HCT116 (cell line): ENCODE measurements at places on chromosomes 13 and 19.
A peak's percentile ranks its signal among the peaks of the same experiment; 100 is the strongest.

- DNase-seq: no peak
- H3K27me3 ChIP-seq: no peaks in the 10 kb centered on the region
- H3K4me3 ChIP-seq: no peak overlapping the region
- no peaks in the 10 kb centered on the region for H3K36me3 ChIP-seq
- no peak overlapping the region for H3K27ac ChIP-seq
Observed at GRCh38 chr13:104006625-104007075, 940.4 kb upstream of the SLC10A2 start.

DNA sequence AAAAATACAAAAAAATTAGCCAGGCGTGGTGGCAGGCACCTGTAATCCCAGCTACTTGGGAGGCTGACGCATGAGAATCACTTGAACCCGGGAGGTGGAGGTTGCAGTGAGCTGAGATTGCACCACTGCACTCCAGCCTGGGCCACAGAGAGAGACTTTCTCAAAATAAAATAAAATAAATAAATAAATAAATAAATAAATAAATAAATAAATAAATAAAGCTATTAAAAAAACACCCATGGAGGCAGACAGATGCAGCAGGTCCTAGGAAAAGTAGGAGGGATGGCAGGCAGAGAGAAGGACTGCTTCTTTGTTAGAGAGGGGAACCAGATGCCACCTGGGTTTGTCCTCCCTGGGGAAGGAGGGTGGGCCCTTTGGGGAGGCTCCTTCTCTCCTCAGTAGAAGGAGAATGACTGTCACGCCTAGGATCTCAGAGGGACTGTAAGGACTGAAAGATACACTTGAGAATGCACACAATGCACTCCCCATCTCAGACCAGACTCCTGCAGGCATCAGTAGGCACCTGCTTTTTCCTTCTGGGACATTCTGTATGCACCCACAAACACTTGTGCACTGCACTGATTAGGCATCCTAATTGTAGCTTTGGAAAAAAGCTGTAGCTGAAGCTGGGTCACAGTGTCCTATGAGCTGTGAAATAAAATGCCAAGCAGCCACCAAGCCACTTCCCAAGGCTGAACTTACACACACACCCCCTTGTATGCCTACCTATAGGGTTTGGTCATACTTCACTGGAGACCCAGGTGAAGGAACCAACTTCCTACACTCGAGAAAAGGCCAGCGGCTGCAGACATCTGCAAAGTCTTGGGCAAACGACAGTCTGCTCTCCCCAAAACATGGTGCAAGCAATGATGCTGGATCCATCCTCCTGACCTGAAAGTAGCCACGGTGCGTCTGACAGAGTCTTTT is 18.9 kb upstream of the SLC35E1 start:
- no peak overlapping the region for H3K27ac ChIP-seq
- peaks cover 18% of the 10 kb centered on the region; the same call in 1 of the 2 replicates for H3K4me1 ChIP-seq
- H3K36me3 ChIP-seq: no peaks in the 10 kb centered on the region
- no peak overlapping the region for H3K4me3 ChIP-seq
- no peak for DNase-seq

DNA sequence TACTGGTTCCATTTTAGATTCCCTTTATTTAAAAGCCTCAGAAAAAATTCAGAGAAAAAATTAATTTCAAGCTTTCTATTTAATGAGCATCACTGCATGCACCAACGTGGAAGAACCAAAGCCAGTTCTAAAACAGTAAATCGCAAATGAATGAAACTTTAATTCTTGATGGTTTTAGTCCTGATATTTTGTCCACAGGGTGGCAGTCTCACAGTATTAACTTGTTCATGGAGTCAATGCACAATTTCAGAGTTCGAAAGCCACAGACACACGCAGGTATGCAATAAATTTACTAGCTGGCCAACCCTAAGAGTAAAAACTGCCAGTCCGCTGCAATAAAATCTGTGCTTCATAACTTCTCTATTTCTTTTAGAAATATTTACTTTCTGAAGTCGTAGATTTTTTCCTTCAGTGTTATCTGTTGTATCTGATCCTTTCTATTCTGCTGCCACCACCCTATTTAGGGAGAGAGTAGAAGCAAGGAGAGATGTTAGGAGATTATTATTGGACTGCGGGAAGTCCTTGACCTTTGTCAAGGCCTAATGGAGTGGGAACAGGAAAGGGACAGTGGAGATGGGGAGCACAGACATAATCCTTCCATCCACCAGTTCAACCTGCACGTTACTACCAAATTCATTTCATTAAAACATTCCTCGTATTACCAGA is 7.0 kb upstream of the WBP4 start:
- H3K4me3 ChIP-seq: no peak overlapping the region
- H3K4me1 ChIP-seq: peaks cover 30% of the 10 kb centered on the region
- no peaks in the 10 kb centered on the region for H3K27me3 ChIP-seq
- DNase-seq: no peak
- no peak overlapping the region; the same call in 1 of the 2 replicates for H3K27ac ChIP-seq

- H3K4me1 ChIP-seq: no peaks in the 10 kb centered on the region
- no peaks in the 10 kb centered on the region for H3K36me3 ChIP-seq
- H3K27ac ChIP-seq: no peak overlapping the region
Observed at GRCh38 chr13:26529441-26529840, 28.0 kb upstream of the WASF3 start.

GRCh38 chr13:76837801-76838200 is 48.4 kb downstream of the KCTD12 start:
- H3K36me3 ChIP-seq: no peaks in the 10 kb centered on the region
- DNase-seq: no peak
- no peaks in the 10 kb centered on the region for H3K27me3 ChIP-seq
- H3K27ac ChIP-seq: no peak overlapping the region
- H3K4me1 ChIP-seq: no peaks in the 10 kb centered on the region

DNA sequence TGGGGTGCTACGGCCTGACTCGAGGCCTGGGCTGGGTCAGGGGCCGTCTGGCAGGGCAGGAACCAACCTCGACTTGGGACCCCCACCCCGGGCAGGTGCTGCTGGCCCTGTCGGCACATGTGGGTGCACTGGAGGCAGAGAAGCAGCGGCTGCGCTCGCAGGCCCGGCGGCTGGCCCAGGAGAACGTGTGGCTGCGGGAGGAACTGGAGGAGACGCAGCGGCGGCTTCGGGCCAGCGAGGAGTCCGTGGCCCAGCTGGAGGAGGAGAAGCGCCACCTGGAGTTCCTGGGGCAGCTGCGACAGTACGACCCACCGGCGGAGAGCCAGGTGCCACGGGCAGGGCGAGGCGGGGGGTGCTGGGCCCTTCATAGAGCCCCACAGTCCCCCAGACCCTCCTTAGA is 5.9 kb downstream of the KLC3 start:
- peaks cover 18% of the 10 kb centered on the region for H3K4me1 ChIP-seq
- peaks cover 8% of the 10 kb centered on the region; the same call in 1 of the 2 replicates for H3K36me3 ChIP-seq
- DNase-seq: no peak
- H3K27me3 ChIP-seq: no peaks in the 10 kb centered on the region

GRCh38 chr13:48411841-48412531 is 927 bp downstream of the LPAR6 start:
- H3K36me3 ChIP-seq: no peaks in the 10 kb centered on the region
- H3K4me3 ChIP-seq: no peak overlapping the region
- H3K27me3 ChIP-seq: no peaks in the 10 kb centered on the region

DNA sequence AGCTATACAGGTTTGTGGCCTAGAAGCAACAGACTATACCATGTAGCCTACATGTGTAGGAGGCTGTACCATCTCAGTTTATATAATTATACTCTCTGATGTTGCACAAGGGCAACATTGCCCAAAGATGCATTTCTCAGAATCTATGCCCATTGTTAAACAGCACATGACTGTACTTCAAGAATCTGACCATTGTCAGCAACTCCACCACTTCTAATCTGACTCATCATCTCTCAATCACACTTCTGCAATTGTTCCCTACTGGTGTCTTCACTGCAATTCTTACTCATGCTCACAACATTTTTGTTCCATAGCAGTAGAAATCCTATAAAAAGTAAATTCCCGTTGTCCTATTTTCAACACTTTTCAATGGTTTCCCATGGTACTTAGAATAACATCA is 63.9 kb upstream of the ATXN8OS start:
- no peak for DNase-seq
- no peaks in the 10 kb centered on the region for H3K36me3 ChIP-seq
- H3K27me3 ChIP-seq: no peaks in the 10 kb centered on the region
- no peak overlapping the region for H3K4me3 ChIP-seq
- H3K4me1 ChIP-seq: no peaks in the 10 kb centered on the region
- H3K27ac ChIP-seq: no peak overlapping the region

DNA sequence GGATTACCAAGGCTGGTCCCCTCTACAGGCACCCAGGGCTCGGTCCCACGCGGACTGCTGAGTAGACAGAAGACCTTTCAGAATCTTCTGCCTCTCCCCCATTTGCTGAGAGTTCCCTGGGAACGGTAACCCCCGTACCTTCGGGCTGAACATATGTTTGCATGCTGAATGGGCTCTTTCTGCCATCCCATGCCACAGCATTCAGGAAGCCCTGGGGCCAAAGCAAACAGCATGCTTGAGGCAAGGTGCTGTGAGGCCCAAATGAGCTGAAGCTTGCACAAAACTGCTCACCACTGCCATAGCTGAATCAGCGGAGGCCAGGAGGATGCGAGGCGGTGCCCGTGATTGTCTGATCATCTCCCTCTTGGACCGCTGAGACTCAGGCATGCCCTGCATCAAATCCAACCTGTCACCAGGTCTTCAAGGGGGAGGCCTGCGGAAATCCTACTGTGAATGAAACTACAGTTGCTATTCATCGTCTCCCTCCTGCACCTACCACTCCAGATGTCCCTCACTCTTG is 16.3 kb upstream of the C19orf12 start:
- H3K4me3 ChIP-seq: no peak overlapping the region
- no peaks in the 10 kb centered on the region; the same call in 1 of the 2 replicates for H3K27me3 ChIP-seq
- no peaks in the 10 kb centered on the region for H3K36me3 ChIP-seq
- no peak for DNase-seq
- H3K27ac ChIP-seq: no peak overlapping the region
- no peaks in the 10 kb centered on the region for H3K4me1 ChIP-seq

DNA sequence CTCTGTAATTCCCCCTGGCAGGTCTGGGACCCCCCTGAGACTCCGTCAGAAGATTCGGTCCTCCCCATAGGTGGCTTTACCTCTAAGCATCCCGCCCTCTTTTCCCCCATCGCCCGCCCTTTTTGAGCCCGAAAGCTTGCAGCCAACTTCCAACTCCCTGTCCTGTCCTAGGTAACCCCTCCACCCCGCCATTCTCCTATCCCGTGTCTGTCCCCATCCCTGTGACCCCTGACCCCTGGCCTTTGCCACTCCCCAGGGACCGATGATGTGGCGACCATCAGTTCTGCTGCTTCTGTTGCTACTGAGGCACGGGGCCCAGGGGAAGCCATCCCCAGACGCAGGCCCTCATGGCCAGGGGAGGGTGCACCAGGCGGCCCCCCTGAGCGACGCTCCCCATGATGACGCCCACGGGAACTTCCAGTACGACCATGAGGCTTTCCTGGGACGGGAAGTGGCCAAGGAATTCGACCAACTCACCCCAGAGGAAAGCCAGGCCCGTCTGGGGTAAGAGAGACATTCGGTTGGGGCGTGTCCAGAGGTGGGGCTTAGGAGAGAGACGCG is 488 bp downstream of the RCN3 start:
- H3K27ac ChIP-seq: no peak overlapping the region
- H3K36me3 ChIP-seq: no peaks in the 10 kb centered on the region
- H3K4me1 ChIP-seq: no peaks in the 10 kb centered on the region
- DNase-seq: no peak
- H3K27me3 ChIP-seq: no peaks in the 10 kb centered on the region
- H3K4me3 ChIP-seq: no peak overlapping the region

- peaks cover 26% of the 10 kb centered on the region for H3K4me1 ChIP-seq
- no peak for DNase-seq
- peak overlapping the region; percentile 95 for H3K4me3 ChIP-seq
- no peaks in the 10 kb centered on the region for H3K27me3 ChIP-seq
- H3K36me3 ChIP-seq: peaks cover 4% of the 10 kb centered on the region; the same call in 1 of the 2 replicates
Observed at GRCh38 chr19:1904860-1905109, 414 bp upstream of the ADAT3 start.

DNA sequence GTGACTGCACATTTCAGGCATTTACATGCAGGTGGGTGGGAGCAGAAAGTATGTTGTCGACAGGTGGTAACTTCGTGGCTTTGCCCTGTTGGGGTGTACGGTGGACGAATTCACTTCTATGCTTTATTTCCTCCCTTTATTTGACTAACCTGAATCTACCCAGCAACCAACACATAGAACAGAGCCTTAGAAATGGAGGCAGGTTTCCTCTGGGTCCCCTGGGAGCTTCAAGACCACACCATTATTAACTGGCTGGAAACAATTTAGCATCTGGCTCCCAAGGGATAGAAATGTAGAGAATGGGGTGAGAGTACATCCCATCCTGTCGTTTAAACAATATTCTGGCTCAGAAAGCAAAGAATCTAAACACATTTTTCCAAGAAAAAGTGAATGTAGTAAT is 244.4 kb downstream of the DLEU7 start:
- no peaks in the 10 kb centered on the region for H3K4me1 ChIP-seq
- H3K36me3 ChIP-seq: no peaks in the 10 kb centered on the region
- DNase-seq: no peak
- no peak overlapping the region for H3K4me3 ChIP-seq
- no peak overlapping the region for H3K27ac ChIP-seq

GRCh38 chr19:58037927-58038687 is 4.3 kb downstream of the ZSCAN1 start:
- no peaks in the 10 kb centered on the region for H3K27me3 ChIP-seq
- H3K4me1 ChIP-seq: no peaks in the 10 kb centered on the region
- H3K4me3 ChIP-seq: no peak overlapping the region
- H3K27ac ChIP-seq: no peak overlapping the region

DNA sequence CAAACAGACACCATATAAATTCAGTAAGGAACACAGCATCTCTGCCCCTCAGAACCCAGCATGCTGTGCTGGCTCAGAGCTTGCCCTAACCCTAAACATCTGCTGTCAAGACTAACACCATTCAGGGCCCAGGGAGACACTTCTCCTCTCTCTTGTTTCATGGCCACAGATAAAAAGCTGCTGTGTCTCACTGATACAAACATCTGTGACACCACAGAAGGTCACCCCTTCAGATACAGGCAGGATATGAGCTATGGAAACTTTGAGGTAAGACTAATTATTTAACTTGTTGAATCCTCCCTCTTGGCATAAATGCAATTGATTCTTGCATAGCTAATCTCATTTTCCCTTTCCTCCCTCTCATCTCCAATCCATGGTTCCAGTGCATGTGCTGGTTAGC is 61.6 kb upstream of the GPR12 start:
- no peaks in the 10 kb centered on the region for H3K4me1 ChIP-seq
- no peak overlapping the region for H3K27ac ChIP-seq
- H3K27me3 ChIP-seq: peaks cover 46% of the 10 kb centered on the region; the same call in 1 of the 2 replicates
- no peak overlapping the region for H3K4me3 ChIP-seq
- H3K36me3 ChIP-seq: no peaks in the 10 kb centered on the region

- no peak for DNase-seq
- H3K27ac ChIP-seq: no peak overlapping the region
- H3K4me1 ChIP-seq: peaks cover 40% of the 10 kb centered on the region
- no peaks in the 10 kb centered on the region for H3K36me3 ChIP-seq
Observed at GRCh38 chr13:40668335-40668734, 1.9 kb upstream of the FOXO1 start.
